ENCODE measurements at places on chromosomes 5 and 9.

DNA sequence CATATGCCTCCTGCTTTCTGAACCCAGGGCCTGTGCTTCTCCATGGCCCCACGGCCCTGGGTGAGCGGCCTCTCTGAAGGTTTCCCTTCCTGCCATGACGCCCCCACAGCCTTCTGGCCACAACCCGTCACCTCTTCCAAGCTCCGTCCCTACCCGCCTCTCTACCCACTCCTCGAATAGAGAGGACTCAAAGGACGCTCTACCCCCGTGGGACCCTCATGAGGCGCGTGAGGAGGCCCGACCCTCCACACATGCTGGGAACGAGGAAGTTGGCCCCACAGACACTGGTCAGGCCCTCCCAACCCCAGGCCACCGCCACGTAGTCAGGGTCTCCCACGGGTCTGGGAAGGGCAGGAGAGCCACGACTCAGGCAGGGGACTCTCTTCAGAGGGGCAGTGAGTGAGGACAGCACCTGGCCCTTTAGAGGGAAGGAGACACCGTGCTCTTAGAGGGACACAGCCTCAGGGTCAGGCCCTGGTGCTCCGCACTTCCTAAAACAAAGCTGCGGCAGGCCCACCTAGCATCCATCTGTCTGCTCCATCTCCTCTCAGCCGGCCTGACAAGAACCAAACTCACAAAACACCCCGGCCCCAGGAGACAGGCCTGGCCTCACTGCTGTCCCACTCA, 5.3 kb downstream of the BRD3 start:
- no peak for DNase-seq

DNA sequence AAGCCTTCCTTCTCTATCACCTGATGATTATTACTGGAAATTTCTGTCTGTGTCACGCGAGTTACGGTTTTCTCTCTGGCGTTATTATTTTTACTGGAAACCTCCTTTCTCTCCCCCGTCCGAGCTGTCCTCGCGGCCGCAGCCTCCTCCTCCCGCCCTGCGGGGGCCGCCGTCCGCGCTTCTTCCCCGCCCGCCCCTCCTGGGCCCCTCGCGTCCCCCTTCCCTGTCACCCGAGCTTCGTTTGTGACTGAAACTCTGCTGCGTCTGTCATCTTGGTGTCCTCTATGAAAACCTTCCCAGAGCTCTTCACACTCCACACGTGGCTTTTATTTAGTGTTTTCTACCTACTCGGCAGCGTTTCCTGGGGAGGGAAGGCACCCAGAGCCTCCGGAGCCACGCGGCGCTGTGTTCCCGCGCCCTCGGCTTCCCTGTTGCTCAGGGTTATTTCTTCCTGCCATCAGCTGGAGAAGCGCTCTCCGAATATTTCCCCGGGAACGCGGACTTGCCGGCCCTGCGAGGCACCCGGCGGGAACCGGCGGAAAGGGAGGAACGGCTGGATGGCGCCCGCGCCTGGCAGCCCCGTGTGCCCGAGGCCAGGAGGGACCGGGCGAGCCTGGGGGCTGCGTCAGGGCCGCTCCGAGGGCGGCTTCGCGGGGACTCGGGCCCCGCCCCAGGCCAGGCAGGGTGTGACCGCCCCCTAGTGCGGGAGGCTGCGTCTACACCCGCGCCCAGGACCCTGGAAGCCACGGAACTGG, 33.9 kb downstream of the TRIP13 start:
- no peak for DNase-seq

GRCh38 chr5:129963359-129963758, 59.1 kb downstream of the CHSY3 start:
- no peak for DNase-seq

DNA sequence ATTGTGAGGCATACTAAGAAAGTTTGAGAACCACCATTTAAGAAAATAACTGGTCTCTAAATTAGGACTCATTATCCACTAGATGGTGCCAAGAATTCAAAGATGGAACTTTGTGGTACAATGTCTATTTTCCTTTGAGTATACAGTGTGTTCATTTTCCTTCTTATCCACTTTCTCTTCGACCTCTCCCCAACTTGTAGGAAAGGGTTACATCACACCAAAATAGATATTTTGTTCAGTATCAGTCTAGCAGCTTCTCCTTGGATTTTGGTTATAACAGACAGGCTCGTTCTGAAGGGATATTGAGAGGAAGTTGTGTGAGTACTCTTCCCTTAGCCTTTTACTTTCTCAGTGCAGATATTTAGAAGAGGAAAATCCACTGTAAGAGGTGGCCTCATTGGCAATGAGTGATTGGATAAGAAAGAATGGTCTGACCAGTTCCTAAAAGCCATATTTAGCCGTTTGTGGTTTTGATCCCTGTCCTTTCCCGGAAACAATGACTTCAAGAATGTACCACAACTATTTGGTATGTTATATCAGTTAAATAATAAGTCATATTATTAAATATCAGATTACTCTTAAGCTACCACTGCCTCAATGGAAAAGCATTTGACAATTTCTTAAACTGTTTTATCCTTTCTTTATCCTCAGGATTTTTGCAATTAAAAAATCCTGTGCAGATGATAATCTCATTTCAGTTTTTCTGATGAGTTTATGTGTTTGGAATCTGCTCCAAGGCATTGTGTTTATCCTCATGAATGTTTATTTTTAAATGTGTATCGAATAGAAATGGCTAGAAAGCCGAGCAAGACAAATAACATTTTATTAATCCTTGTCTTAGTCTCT, 69.0 kb upstream of the GRAMD2B start:
- no peak for DNase-seq

DNA sequence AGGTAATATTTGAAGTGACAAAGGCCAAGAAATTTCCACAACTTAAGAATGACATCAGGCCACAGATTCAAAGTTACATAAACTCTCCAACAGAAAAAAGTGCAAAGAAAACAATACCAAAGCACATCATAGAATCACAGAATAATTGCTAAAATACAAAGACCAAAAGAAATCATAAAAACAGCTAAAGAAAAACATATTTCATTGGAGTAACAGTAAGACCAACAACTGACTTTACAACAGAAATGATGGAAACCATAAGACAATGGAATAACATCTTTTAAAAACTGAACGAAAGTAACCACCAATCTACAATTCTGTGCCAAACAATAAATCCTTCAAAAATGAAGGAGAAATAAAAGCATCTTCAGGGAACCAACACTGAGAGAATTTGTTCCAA, 38.3 kb downstream of the ZDHHC21 start:
- DNase-seq = no peak

DNA sequence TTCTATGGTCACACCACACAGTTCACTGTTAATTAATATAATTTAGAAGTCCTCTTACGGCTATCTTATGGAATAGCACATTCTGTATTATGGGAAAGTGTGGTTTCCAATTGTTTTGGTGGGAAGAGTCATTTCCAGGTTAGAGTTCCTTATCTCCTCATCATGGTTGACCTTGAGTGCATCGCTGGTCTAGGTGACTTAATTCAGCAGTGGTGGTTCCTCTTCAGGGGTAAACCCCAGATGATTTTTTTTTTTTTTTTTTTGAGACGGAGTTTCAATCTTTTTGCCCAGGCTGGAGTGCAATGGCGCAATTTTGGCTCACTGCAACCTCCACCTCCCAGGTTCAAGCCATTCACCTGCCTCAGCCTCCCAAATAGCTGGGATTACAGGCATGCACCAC, 106.9 kb downstream of the UGCG start:
- no peak for DNase-seq

DNA sequence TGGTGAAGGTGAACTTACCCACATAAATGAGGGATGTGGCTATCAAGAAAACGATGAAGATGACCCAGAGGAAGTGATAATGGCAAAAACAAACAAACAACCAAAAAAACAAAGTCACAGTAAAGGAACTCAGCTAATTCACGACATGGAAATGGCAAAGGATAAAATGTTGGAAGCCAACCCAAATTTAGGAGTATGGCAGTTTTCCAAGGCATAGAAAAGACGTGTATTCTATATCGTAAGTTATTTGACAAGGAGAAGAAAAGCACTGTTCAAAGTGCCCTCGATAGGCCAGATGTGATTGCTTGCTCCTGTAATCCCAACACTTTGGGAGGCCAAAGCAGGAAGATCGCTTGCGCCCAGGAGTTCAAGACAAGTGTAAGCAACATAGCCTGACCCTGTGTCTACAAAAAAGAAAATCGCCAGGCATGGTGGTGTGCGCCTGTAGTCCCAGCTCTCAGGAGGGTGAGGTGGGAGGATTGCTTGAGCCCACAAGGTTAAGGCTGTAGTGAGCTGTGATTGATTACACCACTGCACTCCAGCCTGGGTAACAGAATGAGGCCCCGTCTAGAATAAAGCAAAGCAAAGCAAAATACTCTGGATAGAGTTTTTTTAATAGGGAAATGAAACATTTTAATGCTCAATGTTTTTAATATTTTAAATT, 138.0 kb downstream of the SMARCA2 start:
- DNase-seq = no peak

GRCh38 chr5:16037121-16037845, 142.3 kb downstream of the MARCHF11 start:
- DNase-seq = no peak

DNA sequence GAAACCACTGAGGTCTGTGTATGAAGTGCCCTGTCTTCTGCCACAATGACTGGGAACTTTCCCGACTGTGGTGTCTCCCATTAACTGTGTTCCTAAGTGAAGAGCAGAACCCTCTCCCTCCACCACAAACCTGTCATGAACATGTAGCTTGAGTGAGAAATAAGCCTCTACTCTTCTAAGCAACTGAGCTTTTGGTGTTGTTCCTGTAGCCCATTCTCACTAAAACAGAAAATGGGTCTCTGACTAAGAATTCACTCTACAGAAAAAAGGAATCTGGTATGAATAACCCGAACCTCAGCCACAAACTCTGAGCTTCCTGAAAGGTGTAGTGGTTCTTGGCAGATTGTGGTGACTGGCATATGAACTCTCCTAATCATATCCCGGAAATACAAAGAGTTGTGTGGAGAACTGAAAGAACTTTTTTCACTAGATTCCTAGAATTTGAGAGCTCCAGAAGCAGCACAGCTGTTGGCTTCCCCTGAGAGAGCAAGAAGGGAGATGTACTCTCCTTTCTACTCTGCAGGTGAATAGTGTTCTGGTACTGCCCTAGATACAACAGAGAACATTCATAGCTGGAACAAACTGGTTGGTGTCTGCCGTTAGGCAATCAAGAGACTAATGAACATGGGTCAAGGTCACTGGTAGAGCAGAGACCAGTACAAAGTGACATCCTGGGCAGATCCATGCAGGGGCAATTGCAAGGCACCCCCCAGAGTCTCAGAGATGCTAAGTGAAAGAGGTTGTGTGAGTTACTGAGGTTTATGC, 283.8 kb downstream of the PDE4D start:
- DNase-seq = no peak

DNA sequence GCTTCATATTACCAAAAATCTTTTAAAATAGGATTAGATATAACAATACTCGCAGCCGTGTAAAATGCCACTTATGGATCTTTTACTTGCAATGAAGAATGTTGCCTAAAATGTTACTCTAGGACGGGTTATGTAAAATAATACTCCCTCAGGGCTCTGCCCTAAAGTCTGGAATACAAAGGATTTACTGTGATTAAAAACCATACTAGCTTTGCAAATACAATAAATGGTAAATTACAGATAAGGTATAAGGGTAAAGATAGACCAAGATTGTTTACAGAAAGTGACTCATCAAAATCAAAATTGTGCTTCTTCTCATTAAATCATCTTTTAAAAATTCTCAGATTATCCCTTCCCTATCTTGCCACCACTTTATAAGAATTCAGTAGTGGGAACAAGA, 163.6 kb downstream of the MEF2C start:
- no peak for DNase-seq

DNA sequence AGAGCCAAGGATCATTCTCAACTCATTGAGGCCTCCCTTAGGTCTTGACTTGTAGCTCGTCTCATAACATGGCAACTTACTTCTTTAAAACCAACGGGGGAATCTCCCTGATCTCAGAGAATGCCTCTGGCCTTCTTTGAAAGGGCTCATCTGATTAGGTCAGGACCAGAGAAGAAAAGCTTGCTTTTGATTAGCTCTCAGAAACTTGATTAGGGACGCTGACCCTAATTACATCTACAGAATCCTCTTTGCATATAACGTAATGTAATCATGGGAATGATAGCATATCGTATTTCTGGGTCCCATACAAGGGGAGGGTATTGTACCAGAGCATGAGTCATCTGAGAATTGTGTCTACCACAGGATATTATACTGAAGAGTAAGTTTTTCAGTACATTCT, 125.1 kb upstream of the SH3GL2 start:
- no peak for DNase-seq

GRCh38 chr5:172141949-172142319, 46.1 kb downstream of the STK10 start:
- DNase-seq = no peak

GRCh38 chr9:34578241-34579103, 11.1 kb downstream of the CNTFR start:
- no peak for DNase-seq

DNA sequence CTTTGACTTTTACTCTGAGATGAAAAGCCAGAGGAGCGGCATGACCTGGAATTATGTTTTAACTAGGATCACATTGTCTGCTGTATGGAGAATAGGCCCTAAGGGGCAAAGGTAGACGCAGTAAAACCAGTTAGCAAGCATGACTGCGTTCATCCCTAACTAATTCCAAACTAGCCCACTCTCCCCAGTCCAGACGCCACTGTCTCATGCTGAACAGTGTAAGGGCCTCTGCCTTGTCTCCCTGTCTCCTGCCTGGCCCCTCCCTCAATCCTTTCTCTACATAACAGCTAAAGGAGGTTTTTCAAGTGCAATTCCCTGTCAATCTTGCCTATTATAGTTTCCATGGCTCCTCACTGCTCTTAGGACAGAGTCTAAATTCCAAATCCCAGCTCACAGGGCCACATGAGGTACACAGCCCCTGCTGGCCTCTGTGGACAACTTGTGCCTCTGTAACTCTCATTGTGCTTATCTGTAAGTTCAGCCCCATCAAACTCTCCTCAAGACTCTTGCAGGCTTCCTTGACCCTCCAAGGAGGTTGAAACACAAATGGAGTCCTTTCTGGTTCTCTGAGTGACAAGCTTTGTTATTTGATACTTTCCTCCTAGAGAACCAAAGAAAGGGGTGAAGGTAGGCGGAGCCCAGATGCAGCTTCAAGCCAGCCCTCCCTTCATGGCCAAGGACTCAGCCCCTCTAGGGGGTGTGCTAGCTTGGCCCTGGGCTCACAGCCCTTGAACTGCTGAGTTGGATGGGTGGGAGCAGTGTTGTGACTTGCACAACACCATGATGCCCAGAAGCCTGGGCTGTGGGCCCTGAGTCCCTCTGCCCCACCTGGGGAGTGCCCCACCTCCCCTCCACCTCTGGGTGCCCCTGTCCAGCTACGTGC, 16.0 kb upstream of the SLC22A4 start:
- no peak for DNase-seq

- DNase-seq = no peak
Observed at GRCh38 chr9:115997923-115998322, 155.7 kb upstream of the PAPPA start.

DNA sequence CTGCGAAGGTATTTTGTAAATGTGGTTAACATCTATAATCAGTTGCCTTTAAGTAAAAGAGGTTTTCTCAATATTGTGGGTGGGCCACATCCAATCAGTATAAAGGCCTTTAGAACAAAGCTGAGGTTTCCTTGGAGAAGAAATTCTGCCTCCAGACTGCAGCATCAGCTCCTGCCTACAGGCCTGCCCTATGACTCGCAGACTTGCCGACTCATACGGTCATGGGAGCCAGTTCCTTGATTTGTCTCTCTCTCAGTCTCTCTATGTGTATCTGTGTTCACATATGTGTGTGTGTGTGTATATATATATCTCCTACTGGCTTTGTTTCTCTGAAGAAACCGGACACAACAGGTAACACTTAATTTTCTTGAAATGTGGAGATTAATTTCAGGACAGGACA, 45.3 kb downstream of the SLC36A1 start:
- DNase-seq = no peak
